Activated CD8-positive, alpha-beta T cell treated with anti-CD3 and anti-CD28 coated beads for 36 hours (primary cell): ENCODE measurements at places on chromosomes 3 and 15. TPM values are rescaled to one million over a fixed set of nuclear protein-coding genes. Genes with fewer than 3 reads are reported as not detected.

GRCh38 chr15:79329171-79329611 lies 18.3 kb downstream of the TMED3 start:
- H3K4me3 ChIP-seq: no peak overlapping the region
- no peak for DNase-seq
- H3K4me1 ChIP-seq: no peaks in the 10 kb centered on the region
- H3K27me3 ChIP-seq: no peaks in the 10 kb centered on the region
- H3K27ac ChIP-seq: no peak overlapping the region

RTP3 gene
- total RNA-seq: not detected

GRCh38 chr3:29515451-29515850 lies 234.6 kb downstream of the RBMS3 start:
- no peaks in the 10 kb centered on the region for H3K36me3 ChIP-seq
- no peak overlapping the region for H3K4me3 ChIP-seq
- no peak overlapping the region for H3K27ac ChIP-seq
- peaks cover 6% of the 10 kb centered on the region for H3K4me1 ChIP-seq
- DNase-seq: peak; percentile 5

DNA sequence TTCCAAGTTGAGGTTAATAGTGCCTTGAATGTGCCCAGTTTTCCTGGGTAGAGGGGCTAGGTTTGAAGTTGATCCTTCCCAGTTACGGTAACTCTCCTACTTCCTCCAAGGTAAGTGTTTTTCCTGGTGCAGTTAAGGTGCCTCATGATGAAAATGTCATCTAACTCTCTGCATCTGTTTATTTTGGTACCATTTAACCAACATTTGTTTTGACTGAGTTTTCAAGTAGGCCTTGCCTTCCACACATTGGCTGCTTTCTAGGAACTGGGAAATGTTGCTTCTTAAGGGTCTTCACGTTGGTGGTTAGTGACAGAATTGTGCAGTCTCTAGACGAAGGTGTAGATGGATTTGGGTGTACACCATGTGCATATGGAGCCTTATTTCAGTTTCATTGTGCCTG lies 31.3 kb downstream of the USP3 start:
- H3K27ac ChIP-seq: peak overlapping the region; percentile 53
- peaks cover 33% of the 10 kb centered on the region for H3K36me3 ChIP-seq
- no peak overlapping the region for H3K4me3 ChIP-seq
- peaks cover 69% of the 10 kb centered on the region for H3K4me1 ChIP-seq

- no peak overlapping the region for H3K4me3 ChIP-seq
- no peaks in the 10 kb centered on the region for H3K27me3 ChIP-seq
- H3K27ac ChIP-seq: no peak overlapping the region
- no peaks in the 10 kb centered on the region for H3K36me3 ChIP-seq
- no peak for DNase-seq
Measured at GRCh38 chr3:107657971-107658370, 135.2 kb downstream of the BBX start.

APPL1 gene
- 35.1 TPM for total RNA-seq

GRCh38 chr3:159157275-159157674 lies 355.4 kb downstream of the MFSD1 start:
- H3K36me3 ChIP-seq: no peaks in the 10 kb centered on the region
- no peak overlapping the region for H3K4me3 ChIP-seq
- H3K27ac ChIP-seq: no peak overlapping the region
- no peak for DNase-seq
- H3K27me3 ChIP-seq: no peaks in the 10 kb centered on the region
- no peaks in the 10 kb centered on the region for H3K4me1 ChIP-seq

- DNase-seq: no peak
- no peak overlapping the region for H3K4me3 ChIP-seq
- H3K36me3 ChIP-seq: no peaks in the 10 kb centered on the region
Measured at GRCh38 chr3:42490243-42490642, 12.2 kb upstream of the VIPR1 start.

DNA sequence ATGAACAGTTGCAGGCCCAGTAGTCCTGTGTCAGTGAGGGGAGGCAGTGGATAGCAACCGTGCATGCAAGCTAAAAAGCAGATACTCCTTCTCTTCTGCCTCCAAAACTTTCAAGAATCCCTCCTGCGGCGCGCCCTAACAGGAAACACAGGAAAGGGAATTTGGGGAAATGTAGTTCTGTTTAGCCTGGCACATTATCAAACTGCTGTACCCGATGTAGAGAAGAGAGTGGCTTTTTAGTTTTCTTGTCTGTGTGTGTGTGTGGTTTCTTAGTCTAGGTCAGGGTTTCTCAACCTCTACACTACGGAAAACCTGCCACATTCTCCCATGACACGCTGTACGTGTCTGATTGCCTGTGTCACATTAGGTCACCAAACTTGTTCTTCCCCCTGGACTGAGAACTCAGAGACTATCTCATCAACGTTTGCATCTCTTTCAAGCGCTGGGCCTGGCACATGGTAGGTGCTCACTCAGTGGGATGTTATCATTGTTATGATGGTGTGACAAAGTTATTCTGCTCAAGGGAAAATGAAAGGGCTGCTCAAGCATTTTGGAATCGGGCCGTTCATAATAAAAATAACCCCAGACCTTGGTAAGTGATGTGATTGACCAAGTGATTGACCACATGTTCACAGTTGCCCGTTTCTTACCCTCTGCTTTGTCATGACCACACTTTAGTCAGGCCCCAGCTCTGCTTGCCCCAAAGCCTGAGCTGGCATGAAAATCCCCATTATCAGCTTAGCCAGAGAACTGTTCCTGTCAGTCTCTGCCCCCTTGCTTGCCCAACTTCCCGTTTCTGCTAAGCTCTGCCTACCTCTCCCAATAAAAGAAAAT lies 33.2 kb downstream of the TM4SF4 start:
- no peaks in the 10 kb centered on the region for H3K36me3 ChIP-seq
- H3K27ac ChIP-seq: no peak overlapping the region
- H3K4me3 ChIP-seq: no peak overlapping the region
- H3K4me1 ChIP-seq: peaks cover 8% of the 10 kb centered on the region

MINAR1 gene
- total RNA-seq: 0.45 TPM
